Uterus (tissue), 4 donors: ENCODE measurements at places on chromosomes 7 and 10. TPM values are rescaled to one million over a fixed set of nuclear protein-coding genes. Genes with fewer than 3 reads are reported as not detected.

DNA sequence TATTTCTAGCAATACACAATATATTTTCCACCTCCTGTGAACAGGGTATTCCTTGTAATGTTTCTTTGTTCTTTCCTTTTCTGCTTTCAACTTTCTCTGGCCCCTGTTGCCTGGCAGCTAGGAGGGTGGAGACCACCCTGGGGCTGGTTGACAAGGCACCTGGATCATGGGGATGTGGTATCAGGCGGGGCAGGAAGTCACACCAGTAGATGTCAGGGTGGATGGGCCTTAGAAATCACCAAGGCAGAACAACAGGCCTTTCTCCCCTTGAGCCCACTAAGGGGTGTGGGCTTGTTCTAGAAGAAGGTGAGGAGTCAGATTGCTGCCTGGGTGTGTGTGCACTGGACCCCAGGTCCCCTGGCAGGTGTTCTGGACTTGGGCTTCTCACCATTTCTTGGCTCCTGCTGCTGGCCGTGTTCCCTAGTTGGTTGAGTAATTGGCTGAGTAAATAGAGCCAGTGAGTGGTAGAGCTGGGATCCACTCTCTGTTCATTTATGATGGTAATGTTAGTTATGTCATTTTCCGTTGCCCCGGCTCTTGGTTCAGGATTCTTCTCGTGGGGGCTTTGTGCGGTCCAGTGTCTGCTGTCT, 24.9 kb downstream of the ZNF783 start:
- DNase-seq: no peak
- no peaks in the 10 kb centered on the region for H3K4me1 ChIP-seq
- no peak overlapping the region for H3K27ac ChIP-seq
- H3K4me3 ChIP-seq: no peak overlapping the region
- H3K36me3 ChIP-seq: no peaks in the 10 kb centered on the region
- no peaks in the 10 kb centered on the region for H3K27me3 ChIP-seq

DNA sequence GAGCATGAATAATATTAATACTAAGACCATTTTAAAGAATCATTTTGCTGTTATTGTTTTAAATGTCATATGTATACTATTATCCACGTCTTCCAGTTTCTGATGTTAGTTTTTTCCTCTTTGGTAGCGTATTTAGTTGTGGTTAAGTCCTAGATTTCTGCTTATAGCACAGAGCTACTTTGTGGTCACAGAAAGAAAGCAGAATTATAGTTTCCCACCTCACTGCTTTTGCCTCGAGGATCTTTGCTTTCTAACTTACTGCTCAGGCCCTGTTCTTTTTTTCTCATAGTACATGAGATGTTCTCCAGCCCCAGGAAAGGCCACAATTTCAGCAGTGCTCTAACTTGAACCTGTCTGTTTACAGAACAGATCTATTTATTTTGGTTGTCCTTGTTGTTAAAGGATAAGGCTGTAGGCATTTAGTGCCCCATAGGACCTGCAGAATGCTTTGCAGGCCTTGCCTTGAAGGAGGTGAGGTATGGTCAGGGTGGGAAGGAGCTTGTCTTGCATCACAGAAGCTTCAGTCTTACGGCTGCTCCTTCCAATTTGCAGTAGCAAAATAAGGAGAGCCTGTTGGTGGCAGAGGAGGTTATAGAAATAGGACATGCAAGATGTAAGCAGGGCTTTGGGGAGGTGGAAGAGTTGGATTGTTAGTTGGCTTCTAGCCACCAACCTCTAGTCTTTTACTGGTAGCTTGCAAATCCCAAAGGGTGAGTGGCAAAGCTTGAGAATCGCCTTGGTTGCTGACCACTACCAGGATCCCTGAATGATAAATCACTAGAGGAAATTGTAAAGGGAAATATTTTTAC, 129.1 kb downstream of the LRRC4 start:
- peaks cover 4% of the 10 kb centered on the region for H3K4me1 ChIP-seq
- H3K36me3 ChIP-seq: no peaks in the 10 kb centered on the region
- no peak for DNase-seq
- no peak overlapping the region for H3K27ac ChIP-seq
- no peaks in the 10 kb centered on the region for H3K27me3 ChIP-seq
- H3K4me3 ChIP-seq: no peak overlapping the region

CYP2C19 gene
- total RNA-seq: not detected

- H3K4me3 ChIP-seq: no peak overlapping the region
- H3K27me3 ChIP-seq: no peaks in the 10 kb centered on the region
- H3K27ac ChIP-seq: no peak overlapping the region
- H3K4me1 ChIP-seq: peaks cover 6% of the 10 kb centered on the region
- H3K36me3 ChIP-seq: no peaks in the 10 kb centered on the region
Measured at GRCh38 chr10:88478256-88478655, 104.9 kb downstream of the RNLS start.

DNA sequence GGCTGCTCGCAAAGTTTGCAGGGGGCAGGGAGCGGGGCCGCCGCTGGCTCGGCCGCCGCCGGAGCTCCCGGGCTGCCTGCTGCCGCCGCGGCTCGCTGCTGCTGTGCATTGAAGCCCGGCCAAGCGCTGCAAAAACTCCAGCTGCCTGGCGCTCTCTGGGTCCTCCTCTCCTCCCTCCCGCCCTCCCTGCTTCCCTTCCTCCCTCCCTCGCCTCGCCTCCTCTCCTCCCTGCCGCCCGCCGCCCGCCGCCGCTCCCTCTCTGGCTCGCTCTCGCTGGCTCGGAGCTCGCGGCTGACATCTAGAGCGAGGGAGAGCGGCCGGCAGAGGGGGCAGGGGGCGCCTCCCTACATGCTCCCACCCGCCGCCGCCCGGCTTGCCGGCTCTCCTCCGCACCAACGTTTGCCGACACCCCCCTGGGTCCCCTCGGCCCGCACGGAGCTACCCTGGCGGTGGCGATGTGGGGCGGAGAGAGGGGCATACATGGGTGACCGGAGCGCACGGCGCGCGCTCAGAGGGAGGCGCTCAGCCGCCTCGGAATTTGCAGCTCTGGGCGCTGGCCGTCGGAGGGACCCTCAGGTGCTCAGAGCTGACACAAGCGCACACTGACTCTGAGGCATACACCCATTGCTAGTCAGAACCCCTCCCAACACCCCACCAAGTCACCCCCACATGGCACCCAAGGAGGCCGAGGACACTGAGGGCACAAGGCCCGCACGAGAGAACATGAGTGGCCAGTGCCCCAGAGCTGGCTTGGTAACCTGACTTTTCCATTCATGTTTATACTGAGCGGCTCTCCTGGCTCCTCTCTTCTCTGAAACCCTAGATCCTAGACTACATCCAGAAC, 1.2 kb upstream of the PLXNA4 start:
- H3K4me3 ChIP-seq: peak overlapping the region; percentile 40
- H3K27me3 ChIP-seq: no peaks in the 10 kb centered on the region
- H3K4me1 ChIP-seq: no peaks in the 10 kb centered on the region
- peak; percentile 76 for DNase-seq
- H3K36me3 ChIP-seq: no peaks in the 10 kb centered on the region

DNA sequence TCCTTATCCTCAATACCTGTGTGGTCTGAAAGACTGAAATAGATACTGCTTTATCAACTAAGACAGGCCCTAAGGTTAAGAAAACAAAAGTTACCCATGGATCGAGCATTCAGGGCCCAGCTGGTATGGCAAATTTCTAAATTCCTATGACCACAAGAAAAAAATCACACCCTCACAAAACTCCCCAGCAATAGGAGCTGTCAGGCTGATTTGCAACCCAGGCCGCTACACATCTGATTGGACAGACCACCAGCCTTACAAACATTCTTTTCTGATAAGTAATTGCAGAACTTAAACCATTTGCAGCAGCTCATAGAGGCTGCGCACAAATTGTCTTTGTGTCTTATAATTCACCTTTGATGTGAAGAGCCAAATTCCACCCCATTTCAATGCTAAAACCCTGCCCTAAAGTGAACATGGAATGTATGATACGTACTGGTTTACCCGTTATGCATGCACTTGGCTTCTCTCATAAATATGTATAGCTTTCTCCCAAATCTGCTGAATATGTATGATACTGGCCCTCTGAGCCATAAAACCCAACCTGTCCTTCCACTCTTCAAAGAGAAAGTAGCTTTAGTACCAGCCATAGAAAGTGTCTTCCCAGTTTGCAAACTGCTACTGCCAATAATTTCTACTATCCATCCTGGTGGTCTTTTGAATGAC, 842.5 kb downstream of the GRID1 start:
- H3K27me3 ChIP-seq: no peaks in the 10 kb centered on the region
- DNase-seq: no peak
- no peaks in the 10 kb centered on the region for H3K4me1 ChIP-seq
- H3K4me3 ChIP-seq: no peak overlapping the region

GRCh38 chr10:120456143-120456625, 843 bp upstream of the PLPP4 start:
- H3K4me3 ChIP-seq: peak overlapping the region; percentile 38
- no peaks in the 10 kb centered on the region for H3K27me3 ChIP-seq
- no peaks in the 10 kb centered on the region for H3K4me1 ChIP-seq
- H3K27ac ChIP-seq: no peak overlapping the region

DNA sequence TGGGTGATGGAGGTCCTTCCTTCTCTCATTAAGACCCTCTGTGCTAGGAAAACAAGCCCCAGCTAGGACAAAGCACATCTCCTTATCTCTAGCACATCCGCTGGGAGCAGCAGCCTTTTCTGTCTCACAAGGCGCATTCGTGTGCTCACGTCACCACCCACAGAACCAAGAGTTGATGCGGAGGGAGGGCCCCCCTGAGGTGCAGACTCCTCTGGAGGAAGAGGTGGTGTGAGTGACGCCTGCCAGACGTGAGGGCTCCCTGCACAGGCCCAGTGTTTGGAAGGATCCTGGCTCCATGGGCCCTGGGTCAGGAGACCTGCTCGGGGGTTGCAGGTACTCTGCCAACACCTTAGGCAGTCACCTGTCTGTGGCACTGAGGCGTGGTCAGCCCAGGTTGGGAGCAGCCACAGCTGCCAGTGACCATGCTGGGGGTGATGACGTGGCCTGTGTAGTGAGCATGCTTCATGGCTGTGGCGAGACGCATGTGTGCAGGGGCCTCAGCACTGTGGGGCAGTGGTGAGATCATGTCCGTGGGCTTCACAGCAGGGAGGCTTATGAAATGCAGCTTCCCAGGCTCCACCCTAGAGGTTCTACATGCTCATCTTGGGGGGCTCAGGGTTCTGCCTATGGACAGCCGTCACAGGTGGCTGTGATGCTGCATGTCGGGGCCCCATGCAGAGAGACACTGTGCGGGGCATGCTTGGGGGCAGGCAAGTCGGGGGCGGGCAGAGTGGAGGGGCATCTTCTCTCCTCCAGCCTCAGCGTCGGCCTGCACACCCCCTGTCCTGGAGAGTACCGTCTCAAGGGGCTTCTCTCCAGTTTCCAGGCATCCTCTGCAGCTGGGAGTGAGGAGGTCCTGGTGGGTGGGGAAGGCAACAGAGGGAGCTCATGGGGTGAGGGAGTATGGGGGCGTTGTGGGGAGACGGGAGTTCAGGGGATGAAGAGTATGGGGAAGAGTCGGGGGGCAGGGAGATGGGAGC, 56.2 kb upstream of the DPYSL4 start:
- H3K4me1 ChIP-seq: no peaks in the 10 kb centered on the region
- H3K36me3 ChIP-seq: no peaks in the 10 kb centered on the region
- no peaks in the 10 kb centered on the region for H3K27me3 ChIP-seq
- DNase-seq: no peak
- H3K27ac ChIP-seq: no peak overlapping the region
- no peak overlapping the region for H3K4me3 ChIP-seq

DNA sequence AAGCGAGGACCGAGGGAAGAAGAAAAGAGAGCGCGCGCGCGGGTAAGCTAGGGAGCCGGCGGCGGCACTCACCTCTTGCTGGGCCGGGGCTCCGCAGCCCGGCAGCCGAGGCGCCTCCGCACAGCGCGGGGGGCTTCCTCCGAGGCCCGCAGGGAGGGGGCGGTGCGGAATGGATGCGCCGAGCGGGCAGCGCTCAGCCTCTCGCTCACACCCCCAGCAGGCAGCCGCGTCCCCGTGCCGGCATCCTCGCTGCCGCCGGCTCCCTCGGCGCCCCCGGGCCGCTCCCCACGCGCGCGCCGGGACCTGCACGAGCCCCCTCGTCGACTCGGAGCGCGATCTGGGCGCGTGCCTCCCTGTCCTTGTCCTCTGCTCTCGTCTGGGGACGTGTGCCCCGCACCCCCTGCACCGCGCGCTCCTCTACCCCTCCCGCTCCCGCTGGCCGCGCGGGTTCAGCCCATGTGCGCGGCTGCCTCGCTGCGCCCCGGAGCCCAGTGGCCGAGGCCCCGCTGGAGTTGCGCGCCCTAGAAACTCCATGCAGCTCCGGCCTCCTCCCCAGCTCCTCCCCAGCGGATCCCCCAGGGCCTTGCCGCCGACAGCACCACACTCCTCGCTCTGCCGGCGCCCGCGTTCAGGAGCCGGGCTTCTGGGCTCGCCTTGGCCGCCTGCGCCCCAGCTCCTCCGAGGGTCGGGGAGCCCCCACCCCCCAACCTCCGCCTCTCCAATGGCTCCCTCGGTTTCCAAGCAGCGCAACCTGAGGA, 75.3 kb downstream of the CALN1 start:
- H3K4me1 ChIP-seq: no peaks in the 10 kb centered on the region
- no peak for DNase-seq
- H3K36me3 ChIP-seq: no peaks in the 10 kb centered on the region
- H3K27ac ChIP-seq: no peak overlapping the region

GRCh38 chr7:151948039-151948438, 8.2 kb upstream of the GALNTL5 start:
- H3K4me1 ChIP-seq: no peaks in the 10 kb centered on the region
- no peaks in the 10 kb centered on the region for H3K27me3 ChIP-seq
- H3K4me3 ChIP-seq: no peak overlapping the region
- no peak for DNase-seq

DNA sequence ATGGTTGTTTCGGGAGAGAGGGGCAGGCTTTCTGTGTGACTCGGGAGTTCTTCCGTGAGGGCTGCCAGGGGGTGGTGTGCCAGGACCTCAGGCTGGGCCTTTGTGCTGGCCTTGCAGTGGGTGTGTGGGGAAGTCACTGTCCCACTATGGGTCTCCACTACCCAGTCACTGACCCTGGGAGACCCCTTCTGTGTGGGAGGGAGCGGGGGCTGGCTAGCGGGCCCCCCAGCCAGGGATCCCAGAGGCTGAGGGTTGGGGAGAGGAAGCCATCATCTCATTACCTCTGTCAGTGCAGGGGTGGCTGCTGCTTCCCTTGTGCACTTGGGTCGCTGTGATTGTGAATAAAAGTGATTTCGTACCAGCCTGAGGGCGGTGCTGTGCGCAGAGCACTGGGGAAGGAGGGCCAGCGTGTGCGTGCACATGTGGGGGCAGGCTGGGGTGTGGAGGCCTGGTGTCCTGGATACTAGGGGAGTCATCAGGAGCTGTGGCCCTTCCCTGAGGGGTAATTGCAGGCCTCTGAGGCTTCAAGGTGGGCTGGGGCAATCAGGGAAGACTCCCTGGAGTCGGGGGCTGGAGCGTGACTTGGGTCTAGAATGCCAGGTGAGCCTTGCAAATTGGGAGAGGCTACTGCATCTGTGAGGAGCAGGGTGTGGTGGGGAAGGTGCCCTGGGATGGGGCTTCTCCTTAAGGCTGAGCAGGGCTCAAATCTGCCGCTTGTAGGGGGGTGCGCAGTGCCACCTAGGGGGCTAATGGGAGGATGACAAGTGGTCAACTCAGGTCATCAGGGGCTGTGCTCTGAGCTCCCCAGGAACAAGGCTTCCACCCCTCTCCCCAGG, 98.9 kb downstream of the NEURL1 start:
- peak; percentile 69 for DNase-seq
- no peak overlapping the region for H3K4me3 ChIP-seq
- no peaks in the 10 kb centered on the region for H3K4me1 ChIP-seq
- peak overlapping the region; percentile 65 for H3K27ac ChIP-seq
- no peaks in the 10 kb centered on the region for H3K36me3 ChIP-seq
